Fibroblast of skin of right quadriceps (primary cell): ENCODE measurements at places on chromosomes 13 and 19.

GRCh38 chr13:27952876-27953675 is 16.0 kb downstream of the CDX2 start:
- DNase-seq, result no peak

DNA sequence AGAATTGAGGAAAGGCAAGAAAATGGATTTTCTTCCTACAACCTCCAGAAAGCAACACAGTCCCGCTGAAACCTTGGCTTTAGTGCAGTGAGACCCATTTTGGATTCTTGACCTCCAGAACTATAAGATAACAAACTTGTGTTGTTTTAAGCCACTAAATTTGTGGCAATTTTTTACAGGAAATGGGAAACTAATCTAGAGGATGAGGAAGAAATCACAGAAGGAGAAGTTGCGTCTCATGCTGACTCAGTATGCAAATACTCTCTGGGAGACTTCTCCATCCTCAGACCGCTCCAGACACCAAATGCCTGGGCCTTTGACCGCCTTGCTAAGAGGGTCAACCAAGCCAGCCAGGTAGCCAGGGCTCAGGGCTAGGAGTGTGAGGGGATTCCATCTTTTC is 13.1 kb upstream of the CEACAM16 start:
- peak; percentile 21 for DNase-seq

DNA sequence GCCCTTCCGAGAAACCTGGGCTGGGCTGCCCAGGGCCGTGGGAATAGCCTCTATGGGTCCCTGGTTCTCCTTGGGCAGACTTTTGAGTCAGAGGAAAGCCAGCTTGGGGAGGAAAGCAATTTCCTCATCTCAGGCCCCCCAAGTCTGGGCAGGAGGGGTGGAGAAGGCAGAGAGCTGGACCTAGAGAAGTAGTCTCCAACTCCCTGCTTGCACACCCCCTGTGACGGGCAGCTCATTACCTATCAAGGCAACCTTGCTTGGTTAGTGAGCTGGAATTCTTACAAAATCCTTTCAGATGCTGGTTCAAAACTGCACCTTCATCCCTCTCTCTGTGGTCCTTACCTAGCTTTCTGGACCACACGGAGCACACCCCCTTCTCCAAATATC is 33.9 kb downstream of the ACTL9 start:
- no peak for DNase-seq

GRCh38 chr13:44760434-44760833 is 184.3 kb upstream of the TSC22D1 start:
- no peak for DNase-seq
